Neuronal stem cell (in vitro differentiated cells): ENCODE measurements at places on chromosomes 12 and 14.

- no peak for DNase-seq
Measured at GRCh38 chr14:68674538-68675232, 118.2 kb downstream of the ZFP36L1 start.

DNA sequence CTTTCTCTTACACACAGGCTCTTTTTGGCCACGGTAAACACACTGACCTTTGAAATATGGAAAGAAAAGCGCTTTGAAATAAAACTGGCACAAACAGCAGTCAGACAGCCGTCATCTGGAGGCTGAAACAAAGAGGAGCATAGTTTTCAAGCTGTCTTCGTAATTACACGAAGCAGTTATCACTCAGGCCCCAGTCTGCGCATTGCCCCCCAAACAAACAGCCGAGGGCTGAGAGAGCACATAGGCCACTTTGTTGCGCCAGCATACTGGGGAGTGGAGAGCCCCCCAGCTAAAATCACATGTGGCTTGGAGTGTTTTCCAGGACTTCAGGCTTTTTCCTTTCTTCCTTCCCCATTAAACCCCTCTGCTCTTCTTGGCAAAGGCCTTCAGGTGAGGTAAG lies 142.9 kb upstream of the BTG1 start:
- DNase-seq = no peak

- DNase-seq = no peak
Measured at GRCh38 chr12:583251-583869, 79.9 kb downstream of the NINJ2 start.

GRCh38 chr12:109230193-109230592 lies 78.9 kb downstream of the FOXN4 start:
- no peak for DNase-seq

DNA sequence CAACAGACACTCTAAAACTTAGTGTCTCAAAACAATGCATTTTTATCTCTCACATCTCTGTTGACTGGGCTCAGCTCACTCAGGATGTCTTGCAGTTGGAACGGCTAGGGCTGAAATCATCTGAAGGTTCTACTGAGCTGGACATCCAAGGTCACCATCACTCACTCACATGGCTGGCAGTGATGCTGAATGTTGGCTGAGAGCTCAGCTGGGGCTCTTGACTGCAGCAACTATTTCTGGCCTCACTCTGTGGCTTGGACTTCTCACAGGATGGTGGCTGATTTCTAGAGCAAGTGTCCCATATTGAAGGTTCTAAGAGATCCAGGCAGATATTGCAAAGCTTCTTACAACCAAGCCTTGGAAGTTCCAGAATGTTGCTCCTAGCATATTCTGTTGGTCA lies 166.5 kb downstream of the ZFP36L1 start:
- no peak for DNase-seq

GRCh38 chr14:64856529-64857445 lies 22.9 kb downstream of the SPTB start:
- no peak for DNase-seq

GRCh38 chr12:90390947-90391346 lies 564.0 kb downstream of the CCER1 start:
- no peak for DNase-seq

- DNase-seq = no peak
Measured at GRCh38 chr14:33332497-33332896, 393.8 kb downstream of the NPAS3 start.

DNA sequence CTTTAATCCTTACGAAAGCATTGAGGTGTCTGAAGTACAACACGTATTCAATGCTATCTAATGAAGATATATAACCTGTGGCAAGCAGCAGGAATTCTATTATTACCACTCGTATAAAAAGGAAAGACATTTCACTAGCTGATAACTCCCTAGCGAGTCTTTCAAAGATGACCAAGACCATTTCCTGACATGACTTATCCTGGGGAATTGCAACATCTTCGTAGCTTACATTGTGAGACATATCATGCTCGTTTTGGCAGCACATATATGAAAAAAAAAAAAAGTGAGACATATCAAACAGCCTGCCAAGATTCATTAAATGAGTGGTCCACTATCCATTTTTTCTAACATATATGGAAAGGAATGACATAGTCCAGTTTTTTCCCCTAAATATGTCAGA lies 337.0 kb downstream of the FSCB start:
- DNase-seq = no peak

- DNase-seq = no peak
Measured at GRCh38 chr14:64806202-64806861, 73.4 kb downstream of the SPTB start.

- no peak for DNase-seq
Measured at GRCh38 chr12:131643631-131644452, 67.0 kb upstream of the SFSWAP start.
